ENCODE measurements at places on chromosomes 3 and 15.

- DNase-seq: no peak
These were observed 46.3 kb downstream of the NANOGP8 start for GRCh38 chr15:35038626-35039451.

GRCh38 chr15:31145271-31145911, 43.9 kb upstream of the TRPM1 start:
- no peak for DNase-seq

GRCh38 chr3:160703974-160704373, 27.0 kb downstream of the ARL14 start:
- no peak for DNase-seq

DNA sequence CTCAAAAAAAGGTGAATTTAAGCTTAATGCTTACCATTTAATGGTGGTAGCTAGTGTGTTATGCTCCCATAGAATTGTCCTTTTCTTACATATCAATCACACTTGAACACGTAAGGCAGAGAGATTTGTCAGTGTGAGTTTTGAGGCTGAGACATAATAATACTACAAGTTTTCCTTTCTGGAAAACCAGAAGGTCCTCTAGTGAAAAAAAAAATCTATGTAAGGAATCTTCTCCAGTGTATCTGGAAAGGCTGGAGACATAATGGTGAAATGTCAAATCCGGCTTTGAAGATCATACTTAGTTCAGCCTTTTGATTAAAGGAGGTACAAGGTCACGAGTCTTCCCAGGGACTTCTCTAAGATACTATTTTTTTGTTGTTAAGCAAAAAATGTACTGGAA, 3.4 kb downstream of the TSC22D2 start:
- DNase-seq: no peak

- DNase-seq: no peak
These were observed 208.3 kb upstream of the RBMS3 start for GRCh38 chr3:29072611-29073010.

DNA sequence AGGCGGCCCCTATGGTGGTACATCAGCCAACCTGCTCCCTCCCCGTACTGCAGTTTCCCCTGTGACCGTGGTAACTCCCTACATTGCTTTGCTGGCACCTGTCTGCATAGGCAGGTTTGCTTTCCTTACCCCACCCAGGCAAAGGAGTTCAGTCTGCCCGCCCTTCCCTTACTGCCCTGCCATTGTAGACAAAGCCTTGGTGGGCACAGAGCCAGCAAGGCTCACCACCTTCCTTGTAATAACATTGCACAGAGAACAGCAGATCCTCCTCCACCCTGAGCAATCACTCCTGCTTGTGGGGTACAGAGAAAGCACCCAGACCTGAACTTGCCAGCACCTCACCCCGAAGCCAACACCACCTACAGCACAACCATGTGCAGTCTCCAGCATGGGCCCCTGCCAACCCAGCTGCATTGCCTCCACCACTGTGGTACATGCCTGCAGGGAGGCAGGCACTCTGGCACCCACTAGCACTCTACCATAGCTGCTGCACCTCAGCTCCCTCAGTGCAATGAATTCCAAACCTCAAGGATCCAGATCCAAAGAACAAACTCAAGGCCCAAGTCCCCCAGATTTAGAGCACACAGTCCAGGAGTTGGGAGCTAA, 192.7 kb upstream of the KCNMB2 start:
- no peak for DNase-seq

GRCh38 chr3:16455001-16455400, 58.5 kb downstream of the RFTN1 start:
- peak; percentile 93 for DNase-seq

DNA sequence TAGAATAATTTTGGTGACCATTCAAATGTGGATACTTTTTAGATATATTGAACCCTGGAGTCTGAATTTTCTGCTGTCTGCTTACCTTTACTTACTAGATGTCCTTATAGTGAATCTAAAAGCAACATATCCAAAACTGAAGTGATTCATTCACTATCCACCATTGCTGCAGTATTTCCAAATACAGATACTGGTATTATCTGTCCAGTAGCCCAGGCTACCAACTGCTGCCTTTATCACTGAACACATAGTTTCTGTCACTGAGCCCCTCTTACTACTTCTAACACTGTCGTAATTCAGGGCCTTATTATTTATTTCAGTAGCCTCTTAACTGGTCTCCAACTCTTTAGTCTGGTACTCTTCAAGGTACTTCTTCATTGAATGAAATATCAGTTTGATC, 49.2 kb downstream of the SLMAP start:
- no peak for DNase-seq
